Activated CD8-positive, alpha-beta memory T cell treated with anti-CD3 and anti-CD28 coated beads, Interleukin-2, amount 50 U/mL, for 48 hours (primary cell): ENCODE measurements at places on chromosomes 6 and 20.
A peak's percentile ranks its signal among the peaks of the same experiment; 100 is the strongest.

- no peak for DNase-seq
These were observed 258.4 kb downstream of the CD83 start for GRCh38 chr6:14375930-14376329.

DNA sequence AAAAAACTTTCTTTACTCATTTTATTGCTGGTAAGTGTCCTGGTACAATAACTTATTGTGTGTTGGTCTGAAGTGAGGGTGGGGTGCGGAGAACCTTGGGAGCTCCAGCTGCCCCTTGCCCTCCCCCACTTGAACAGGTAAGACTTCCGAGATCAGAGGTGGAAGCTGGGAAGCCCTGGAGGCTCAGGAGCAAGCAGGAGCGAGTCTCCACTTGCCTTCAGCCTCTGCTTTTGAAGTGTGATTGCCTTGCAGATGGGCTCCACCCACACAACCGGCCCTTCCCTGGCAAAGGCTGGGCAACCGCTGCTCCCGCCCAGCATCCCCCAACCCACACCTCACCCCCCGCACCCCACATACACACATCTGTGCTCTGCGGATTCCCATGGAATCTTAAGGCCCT, 179.6 kb downstream of the TFAP2C start:
- DNase-seq, result no peak

- no peak for DNase-seq
These were observed 6.2 kb downstream of the CDH22 start for GRCh38 chr20:46302106-46302505.

DNA sequence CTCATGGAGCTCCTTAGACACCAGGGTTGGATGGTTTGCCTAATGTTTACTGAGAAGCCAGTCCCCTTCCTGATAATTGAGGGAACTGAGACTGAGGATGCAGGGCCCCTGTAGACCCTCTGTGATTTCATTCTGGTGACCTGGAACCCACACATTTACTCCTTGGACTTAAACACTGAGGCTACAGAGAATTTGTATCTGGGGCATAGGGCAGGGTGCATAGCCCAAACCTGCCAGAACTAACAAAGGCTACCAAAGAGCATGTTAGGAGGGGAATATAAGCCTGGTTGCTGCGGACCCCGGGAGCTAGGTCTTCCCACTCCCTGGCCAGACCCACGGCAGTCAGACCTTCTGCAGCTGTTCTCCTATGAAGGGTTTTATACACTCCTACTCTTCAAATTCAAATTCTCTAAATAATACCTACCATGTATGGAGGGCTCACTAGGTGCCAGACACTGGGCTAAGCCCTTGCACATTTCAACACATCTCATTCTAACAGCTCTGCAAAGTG, 19.7 kb downstream of the DAAM2 start:
- no peak for DNase-seq

- DNase-seq, result peak; percentile 91
These were observed 305.3 kb downstream of the CLIC5 start for GRCh38 chr6:45710304-45710821.

- no peak for DNase-seq
These were observed 13.6 kb downstream of the PDE10A start for GRCh38 chr6:165649166-165650137.

- DNase-seq, result no peak
These were observed 51.2 kb downstream of the YTHDF1 start for GRCh38 chr20:63164484-63165355.

DNA sequence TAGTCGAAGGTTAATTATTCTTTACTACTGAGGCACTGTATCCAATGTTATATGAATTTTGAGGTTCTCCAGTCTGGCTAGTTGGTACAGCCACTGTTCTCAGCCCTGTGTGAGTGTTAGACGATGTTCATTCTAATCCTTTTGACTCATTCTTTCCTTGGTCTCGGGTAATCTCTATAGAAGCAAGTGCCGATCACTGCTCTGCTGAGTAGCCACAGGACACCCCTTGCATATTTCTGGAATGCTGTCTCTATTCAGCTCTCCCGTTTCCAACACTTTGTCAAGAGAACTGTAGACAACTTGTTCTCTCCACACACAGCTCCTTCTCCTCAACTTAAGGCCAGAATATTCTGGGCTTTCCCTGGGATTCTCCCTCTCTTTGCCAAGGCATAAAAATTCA, 42.4 kb upstream of the PLCB1 start:
- DNase-seq, result no peak

- DNase-seq, result no peak
These were observed 2.7 kb upstream of the NECAB3 start for GRCh38 chr20:33676652-33677645.

DNA sequence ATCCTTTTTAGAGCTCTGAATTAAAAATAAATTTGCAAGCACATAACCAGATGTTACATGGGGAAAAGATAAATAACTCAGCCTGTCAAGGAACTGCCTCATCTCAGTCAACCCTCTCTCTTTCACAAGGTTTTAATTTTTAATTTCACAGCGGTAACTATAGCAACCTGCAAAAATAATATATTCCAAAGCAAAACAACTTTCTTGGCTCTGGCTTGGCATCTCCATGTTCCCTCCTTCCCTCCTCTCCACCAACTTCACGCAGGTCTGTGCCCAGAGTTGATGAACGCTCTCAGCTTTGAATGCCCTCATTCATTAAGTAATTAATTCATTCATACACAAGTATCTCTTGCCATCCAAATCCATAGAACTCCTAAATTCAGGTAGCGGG, 32.5 kb upstream of the SIRPA start:
- DNase-seq, result no peak

DNA sequence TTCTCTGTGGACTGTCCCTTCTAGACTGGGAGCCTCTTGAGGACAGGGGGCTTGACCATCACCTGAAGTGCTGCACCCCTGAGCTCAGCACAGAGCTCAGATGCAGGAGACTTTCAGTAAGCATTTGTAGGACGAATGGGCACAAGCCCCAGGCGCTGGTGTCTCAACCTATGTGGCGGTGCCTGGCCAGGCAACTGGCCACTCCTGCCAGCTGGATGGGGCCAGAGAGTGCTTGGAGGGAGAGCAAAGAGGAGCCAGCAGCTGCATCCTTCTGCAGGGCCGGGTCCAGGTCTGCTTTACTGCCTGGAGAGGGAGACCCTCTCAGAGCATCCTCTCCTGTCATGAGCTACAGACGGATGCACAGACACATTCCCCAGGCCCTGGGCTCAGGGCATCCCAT, 4.5 kb downstream of the PHACTR3 start:
- DNase-seq, result no peak

GRCh38 chr6:79702691-79703090, 71.6 kb downstream of the SH3BGRL2 start:
- peak; percentile 56 for DNase-seq

- no peak for DNase-seq
These were observed 25.6 kb downstream of the UTRN start for GRCh38 chr6:144310765-144311164.

- DNase-seq, result no peak
These were observed 240.1 kb downstream of the KCNQ5 start for GRCh38 chr6:72861935-72862432.

- no peak for DNase-seq
These were observed 9.6 kb upstream of the RHAG start for GRCh38 chr6:49646130-49646824.

- no peak for DNase-seq
These were observed 92.1 kb downstream of the PHACTR3 start for GRCh38 chr20:59696476-59696875.

DNA sequence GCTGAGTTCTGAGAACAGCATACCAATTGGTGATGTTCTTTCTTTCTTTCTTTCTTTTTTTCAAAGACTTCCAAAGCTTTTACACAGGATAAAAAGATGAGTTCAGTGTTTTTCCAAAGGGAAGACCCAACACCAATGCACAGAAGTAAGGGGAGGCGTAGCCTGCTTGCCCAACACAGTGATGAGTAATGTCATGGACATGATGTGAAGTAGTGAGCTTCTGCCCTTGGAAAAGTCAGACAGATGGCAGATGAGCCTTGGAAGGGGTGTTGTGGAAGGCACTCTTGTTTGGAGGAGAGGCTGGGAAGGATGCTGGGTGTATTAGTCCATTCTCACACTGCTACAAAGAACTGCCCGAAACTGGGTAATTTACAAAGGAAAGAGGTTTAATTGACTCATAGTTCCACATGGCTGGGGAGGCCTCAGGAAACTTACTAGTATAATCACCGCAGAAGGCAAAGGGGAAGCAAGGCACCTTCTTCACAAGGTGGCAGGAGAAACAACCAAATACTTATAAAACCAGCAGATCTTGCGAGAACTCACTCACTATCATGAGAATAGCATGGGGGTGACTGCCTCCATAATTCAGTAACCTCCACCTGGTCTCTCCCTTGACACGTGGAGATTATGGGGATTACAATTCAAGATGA, 12.6 kb downstream of the LRP11 start:
- DNase-seq, result no peak

DNA sequence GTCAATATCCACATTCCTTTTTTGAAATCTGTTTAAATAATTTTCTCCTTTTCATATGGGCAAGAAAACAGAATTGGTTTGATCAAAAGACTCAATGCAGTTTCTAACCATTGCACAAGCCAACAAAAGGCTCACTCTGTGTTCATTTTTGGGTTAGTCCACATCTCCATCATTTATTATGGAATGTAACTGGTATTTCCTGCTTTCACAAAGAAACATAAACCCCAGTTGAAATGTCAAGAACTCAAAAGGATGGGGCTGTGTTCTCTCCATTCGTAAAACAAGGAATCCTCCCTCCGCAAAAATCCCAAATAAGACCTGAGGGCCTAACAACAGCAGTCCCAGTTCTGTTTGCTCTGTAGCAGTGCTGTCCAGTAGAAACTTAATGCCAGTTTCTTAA, 420.9 kb downstream of the GJA1 start:
- DNase-seq, result no peak

DNA sequence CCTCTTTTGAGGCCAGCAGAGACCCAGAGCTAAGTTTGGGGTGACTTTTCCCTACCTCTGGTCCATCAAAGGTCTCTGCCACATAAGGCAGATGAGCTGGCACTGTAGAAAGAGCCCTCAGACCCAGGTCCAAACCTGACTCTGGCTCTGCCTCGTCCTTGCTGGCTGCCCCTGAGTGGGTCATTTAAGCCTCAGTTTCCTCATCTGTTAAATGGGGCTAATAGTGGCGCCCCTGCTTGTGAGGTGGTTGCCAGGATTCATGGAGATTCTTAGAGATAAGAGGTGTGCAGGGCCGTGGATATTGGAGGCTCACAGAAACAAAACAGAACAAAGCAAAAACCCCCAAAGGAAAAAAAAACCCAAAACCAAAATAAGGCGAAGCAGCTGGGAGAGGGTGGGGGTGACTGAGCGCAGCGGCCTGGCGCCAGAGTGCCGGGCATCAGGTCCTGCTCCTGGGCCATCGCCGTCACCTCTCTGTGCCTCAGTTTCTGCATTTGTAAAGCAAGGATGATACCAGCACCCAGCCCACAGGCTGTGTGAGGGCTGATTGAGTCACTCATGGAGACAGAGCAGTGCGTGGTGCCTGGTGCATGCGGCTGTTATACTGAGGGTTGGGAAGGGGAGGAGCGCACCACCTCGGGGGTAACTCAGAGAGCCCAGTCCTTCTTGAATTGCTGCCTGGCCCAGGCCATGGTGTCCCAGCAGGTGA, 133.8 kb upstream of the PTPN1 start:
- no peak for DNase-seq

DNA sequence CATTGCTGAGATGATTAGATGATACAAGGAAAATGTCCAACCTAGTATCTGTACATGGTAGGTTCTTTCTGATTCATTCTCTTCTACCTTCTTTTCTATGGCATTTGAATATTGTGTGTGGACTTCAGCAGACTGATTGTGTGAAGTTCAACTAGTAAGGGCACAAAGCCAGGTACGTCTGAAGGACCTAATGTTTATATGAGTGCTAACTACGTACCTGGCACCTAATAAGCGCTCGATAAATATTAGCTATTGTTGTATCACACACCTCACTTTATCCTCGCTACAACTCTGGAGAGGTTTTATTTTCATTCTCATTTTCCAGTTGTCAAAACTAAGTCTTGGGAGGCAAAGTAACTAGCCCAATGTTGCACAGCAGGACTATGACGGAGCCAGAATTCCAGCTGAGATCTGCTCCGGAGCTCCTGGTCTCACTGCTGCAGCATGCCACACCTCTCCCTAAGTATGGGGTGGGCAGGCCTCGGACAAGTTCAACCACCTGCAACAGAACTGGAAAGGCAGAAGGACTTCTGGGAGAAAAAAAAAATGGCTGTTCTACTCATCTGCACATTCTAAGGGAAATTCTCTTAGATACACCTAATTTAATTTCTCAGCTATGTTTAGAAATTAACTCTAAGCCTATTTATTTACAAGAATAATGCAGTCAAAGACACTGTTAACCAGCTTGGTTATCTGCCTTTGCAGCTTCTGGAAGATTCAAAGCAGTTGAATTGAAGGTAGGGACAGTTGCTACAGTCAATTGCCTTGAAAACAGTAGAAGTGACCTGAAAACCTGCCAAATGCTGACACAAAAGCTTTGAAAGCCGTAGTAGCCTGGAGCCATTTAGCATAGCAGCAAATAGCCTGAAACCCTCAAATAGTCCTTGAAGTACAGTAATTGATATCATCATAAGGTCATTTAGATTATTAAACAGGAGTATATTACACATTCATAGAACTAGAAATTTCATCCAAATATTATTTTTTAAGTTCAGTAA, 165.0 kb downstream of the PDE7B start:
- DNase-seq, result no peak

GRCh38 chr6:43900916-43901732, 131.1 kb downstream of the VEGFA start:
- DNase-seq, result no peak

- DNase-seq, result no peak
These were observed 2.2 kb upstream of the PRDM13 start for GRCh38 chr6:99604166-99605073.

- DNase-seq, result no peak
These were observed 10.0 kb upstream of the HLA-DOA start for GRCh38 chr6:33019372-33019771.

DNA sequence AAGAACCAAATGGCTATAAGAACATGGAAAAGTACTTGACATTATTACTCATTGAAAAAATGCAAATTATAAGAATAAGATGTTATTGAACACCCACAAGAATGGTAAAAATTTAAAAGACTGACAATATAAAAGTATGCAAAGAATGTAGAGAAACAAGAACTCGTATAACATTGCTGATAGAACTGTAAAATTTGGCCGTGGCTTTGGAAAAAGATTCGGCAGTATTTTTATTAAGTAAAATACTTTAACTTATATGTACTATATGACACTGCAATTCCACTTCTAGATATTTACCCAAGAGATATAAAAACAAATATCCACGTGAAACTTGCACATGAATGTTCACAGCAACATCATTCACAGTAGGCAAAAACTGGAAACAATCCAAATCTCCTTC, 239.2 kb downstream of the TPBG start:
- DNase-seq, result no peak
